Breast epithelium (tissue), 4 donors: ENCODE measurements at places on chromosomes 2 and 18. TPM values are rescaled to one million over a fixed set of nuclear protein-coding genes. Genes with fewer than 3 reads are reported as not detected.

The CYP27A1 gene
- total RNA-seq: 28.8 TPM

The ANKRD44 gene
- 19.9 TPM for total RNA-seq

DNA sequence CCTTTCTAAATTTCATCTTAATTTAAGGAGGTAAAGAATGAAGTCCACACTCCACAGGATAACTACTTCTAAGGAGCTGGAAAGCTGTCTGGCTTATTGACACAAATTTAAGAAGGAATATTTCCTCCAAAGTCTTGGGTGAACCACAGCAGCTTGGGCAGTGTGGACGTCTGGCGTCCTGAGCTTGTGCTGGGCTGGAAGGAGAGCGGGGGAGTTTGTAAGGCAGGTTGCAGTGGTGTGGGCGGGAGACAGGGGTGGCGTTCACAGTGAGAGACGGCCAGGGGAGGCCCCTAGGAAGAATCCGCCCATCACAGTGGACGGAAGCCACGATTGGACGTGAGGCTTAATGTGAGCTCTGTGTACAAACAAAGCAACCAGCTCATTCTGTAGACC, 25.7 kb downstream of the ADI1 start:
- no peak for DNase-seq
- no peaks in the 10 kb centered on the region for H3K36me3 ChIP-seq
- no peak overlapping the region for H3K4me3 ChIP-seq
- no peaks in the 10 kb centered on the region for H3K27me3 ChIP-seq

GRCh38 chr2:229794636-229795035, 80.3 kb upstream of the DNER start:
- H3K4me1 ChIP-seq: peaks cover 4% of the 10 kb centered on the region
- no peak overlapping the region for H3K4me3 ChIP-seq
- H3K27me3 ChIP-seq: no peaks in the 10 kb centered on the region
